ENCODE measurements at places on chromosomes 3 and 15. TPM values are rescaled to one million over a fixed set of nuclear protein-coding genes. Genes with fewer than 3 reads are reported as not detected.

The LRRC31 gene
- total RNA-seq = not detected

The PKM gene
- total RNA-seq = 504 TPM

The PIF1 gene
- total RNA-seq = 2.1 TPM

The CFAP91 gene
- not detected for total RNA-seq

DNA sequence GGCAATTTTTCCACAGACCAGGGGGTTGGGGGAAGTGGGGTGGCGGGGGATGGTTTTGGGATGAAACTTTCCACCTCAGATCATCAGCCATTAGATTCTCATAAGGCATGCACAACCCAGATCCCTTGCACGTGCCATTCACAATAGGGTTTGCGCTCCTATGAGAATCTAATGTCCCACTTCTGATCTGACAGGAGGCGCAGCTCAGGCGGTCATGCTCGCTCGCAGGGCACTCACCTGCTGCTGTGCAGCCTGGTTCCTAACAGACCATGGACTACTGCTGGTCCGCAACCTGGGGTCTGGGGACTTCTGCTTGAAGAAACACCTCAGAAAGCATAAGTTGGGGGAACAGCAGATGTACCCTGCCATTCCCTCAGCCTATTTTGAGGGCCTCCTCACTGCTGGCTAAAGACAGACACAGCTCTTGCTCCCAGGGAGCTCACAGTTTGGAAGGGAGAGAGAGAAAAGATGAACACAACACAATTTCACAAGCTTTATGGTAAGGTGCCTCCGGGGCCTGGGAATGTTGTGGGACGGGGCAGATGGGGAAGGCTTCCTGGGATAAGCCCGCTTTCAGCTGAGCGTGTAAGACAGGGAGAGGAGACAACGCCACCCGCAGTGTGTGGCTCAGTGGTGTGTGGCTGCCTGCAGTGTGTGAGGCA lies 285.2 kb downstream of the ADAMTS17 start:
- no peaks in the 10 kb centered on the region for H3K4me1 ChIP-seq
- no peaks in the 10 kb centered on the region for H3K36me3 ChIP-seq
- H3K27me3 ChIP-seq = no peaks in the 10 kb centered on the region
- no peak overlapping the region for H3K4me3 ChIP-seq
- no peak for DNase-seq

DNA sequence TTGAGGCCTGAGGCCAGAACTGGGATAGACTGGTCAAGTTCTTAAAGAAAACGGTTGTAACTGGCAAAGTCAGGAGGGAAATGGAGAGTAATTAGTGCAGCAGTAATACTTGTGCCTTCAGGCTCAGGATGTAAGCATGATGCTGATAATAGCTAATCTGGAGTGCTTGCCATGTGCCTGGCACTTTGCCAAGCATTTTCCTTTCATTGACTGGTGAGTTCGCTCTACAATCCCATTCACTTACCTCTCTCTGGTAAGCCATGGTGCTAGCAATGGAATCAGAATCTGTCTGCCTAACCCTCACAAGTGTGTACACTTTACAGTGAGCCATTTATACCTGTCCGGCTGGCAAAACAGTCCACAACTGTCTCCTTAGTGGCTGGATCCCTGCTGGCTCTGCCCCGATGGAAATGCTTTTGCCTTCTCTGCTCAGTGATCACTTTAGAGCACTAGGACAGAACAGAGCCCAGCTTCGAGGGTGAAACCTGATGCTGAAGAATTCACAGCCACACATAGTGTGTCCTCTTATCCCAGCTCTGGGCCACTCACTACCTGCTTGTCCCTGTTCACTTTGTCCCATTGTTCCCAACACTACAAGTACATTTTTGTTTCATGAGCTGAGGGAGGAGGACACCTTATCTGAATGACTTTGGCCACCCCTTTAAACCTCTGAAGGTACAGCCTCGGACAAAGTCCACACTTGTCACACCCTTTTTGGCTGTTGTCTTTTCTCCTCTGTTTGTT lies 10.3 kb downstream of the CHP1 start:
- no peak overlapping the region for H3K4me3 ChIP-seq
- peaks cover 4% of the 10 kb centered on the region for H3K4me1 ChIP-seq
- H3K27ac ChIP-seq = no peak overlapping the region

DNA sequence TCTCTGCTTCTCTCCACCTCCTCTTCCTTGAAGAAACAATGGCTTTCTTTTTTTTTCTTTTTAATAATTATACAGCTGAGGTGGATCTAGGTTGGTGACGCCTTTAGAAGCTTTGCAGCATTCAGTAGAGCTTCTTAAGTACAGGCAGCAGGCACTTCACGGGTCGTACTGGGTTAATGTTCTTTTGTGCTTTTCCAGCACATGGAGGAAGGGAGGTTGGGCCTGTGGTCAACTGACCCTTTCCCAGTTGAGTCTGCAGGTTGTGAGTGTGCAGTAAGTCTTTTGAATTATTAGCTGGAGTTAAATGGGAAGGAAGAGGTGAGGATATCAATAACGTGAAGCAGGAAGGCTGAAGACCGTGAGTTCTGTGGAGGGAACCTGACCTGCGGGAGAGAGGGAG lies 7.0 kb downstream of the TRAK1 start:
- peak overlapping the region; percentile 10 for H3K27ac ChIP-seq
- peaks cover 21% of the 10 kb centered on the region for H3K4me1 ChIP-seq
- H3K27me3 ChIP-seq = no peaks in the 10 kb centered on the region
- no peak overlapping the region for H3K4me3 ChIP-seq
- no peak for DNase-seq
- H3K36me3 ChIP-seq = no peaks in the 10 kb centered on the region

DNA sequence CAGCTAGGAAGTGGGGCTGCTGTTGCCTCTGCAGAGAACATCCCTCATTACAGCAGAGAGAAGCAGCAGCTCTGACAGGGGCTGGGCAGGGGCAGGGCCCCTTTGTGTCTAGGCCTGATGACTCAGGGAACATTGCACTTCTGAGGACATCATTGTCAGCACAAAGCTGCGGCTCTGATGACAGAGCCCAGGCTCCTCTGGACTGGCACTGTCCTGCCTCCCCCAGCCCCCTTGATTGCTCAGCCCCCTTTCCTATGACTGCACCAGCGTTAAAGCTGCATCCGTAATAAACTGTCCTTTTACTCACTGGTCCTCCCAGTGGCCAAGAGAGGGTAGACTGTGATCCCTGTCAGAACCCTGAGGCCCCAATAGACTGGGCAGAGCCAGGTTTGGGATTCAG lies 18.3 kb downstream of the TRH start:
- DNase-seq = no peak
- H3K27ac ChIP-seq = no peak overlapping the region
- no peak overlapping the region for H3K4me3 ChIP-seq
- H3K4me1 ChIP-seq = no peaks in the 10 kb centered on the region
- H3K36me3 ChIP-seq = no peaks in the 10 kb centered on the region

GRCh38 chr15:36811903-36812302 lies 232.5 kb downstream of the CDIN1 start:
- no peak overlapping the region for H3K27ac ChIP-seq
- H3K36me3 ChIP-seq = peaks cover 7% of the 10 kb centered on the region
- H3K4me3 ChIP-seq = no peak overlapping the region
- DNase-seq = no peak
- H3K27me3 ChIP-seq = no peaks in the 10 kb centered on the region
